ENCODE measurements at places on chromosomes 4 and X.

DNA sequence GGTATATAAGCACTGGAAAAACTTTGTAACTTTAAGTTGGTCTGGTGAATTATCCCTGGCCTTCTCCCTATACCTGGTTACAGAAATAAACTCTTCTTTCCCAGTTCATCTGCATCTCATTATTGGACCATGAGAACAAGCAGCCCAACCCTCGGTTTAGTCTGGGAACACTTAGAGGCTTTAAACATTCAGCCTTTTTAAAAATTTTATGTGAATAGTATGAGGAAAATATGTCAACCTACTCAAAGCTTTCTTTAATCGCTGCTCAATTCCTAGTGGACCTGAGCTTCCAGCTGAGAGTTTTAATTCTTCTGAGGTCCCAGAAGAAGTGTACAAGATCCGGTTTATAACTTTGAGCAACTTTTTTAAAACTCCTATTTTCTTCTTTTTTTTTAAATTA, 358.6 kb upstream of the NOCT start:
- DNase-seq: no peak

- no peak for DNase-seq
Observed at GRCh38 chrX:2718821-2719220, 27.7 kb downstream of the CD99 start.

- no peak for DNase-seq
Observed at GRCh38 chrX:110070970-110071369, 68.1 kb downstream of the TMEM164 start.

DNA sequence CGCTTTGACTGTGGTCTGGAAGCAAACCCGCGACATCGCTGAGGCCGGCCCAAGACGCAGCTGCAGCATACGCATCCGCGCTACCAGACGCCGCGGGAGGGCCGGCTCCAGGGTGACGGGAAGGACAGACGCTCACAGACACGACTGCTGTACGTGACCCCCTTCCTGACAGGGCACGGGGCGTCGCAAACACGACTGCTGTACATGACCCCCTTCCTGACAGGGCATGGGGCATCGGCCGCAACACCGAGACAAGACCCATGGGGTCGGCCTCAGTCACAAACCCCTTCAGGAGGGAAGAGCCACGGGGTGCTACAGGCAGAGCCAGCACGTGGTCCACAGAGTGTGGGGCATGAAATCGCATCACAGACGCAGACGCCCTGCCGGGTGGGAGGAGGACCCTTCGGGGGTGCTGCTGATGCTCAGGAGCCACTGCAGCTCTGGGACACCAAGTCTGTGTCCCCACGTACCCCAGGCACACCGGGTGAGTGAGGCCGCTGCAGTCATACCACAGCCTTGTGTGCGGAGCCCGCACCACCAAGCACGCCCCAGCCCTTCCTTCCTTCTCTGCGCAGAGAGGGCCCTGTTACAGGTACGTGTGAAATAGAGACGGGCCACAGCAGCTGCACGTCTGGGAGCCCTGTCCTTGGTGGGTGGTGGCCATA, 38.7 kb upstream of the CPLX1 start:
- no peak for DNase-seq

GRCh38 chr4:54572152-54572542, 85.6 kb upstream of the KIT start:
- DNase-seq: no peak

DNA sequence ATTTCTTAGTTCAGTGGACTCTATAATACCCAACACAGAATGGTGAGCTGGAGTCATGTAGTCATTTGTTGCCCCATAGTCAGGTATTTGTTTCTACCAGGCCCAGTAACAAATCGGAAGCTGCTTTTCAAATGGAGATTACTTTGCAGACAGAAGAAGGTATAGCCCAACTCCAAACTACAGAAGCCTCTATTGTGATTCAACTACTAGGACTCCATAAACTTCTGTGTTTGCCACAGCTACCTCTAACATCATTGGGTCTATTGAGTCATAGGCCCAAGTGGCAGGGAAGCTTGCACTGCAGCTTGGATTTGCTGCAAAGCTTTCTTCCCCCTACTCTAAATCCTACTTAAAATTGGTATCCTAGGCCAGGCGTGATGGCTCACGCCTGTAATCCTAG, 148.8 kb upstream of the STK26 start:
- no peak for DNase-seq

- DNase-seq: no peak
Observed at GRCh38 chr4:183503497-183504063, 1.3 kb upstream of the ING2 start.

- no peak for DNase-seq
Observed at GRCh38 chr4:21195682-21196081, 495.4 kb downstream of the PACRGL start.

Measured in T-helper 2 cell (primary cell).